ENCODE measurements at places on chromosomes 2 and 18. TPM values are rescaled to one million over a fixed set of nuclear protein-coding genes. Genes with fewer than 3 reads are reported as not detected.

ASB18 gene
- not detected for total RNA-seq

EMILIN1 gene
- total RNA-seq: 1.4 TPM

EPAS1 gene
- total RNA-seq: 392 TPM

ALPP gene
- total RNA-seq: not detected

PPP1R1C gene
- under 0.01 TPM for total RNA-seq

ASPRV1 gene
- total RNA-seq: 0.33 TPM

SOCS6 gene
- total RNA-seq: 29.7 TPM

FHOD3 gene
- under 0.01 TPM for total RNA-seq

SLC11A1 gene
- under 0.01 TPM for total RNA-seq

ACVR1 gene
- total RNA-seq: 21.2 TPM

FAM237A gene
- not detected for total RNA-seq

GKN1 gene
- not detected for total RNA-seq

DSG1 gene
- not detected for total RNA-seq

TUBA4B gene
- total RNA-seq: not detected

CAPN13 gene
- not detected for total RNA-seq

Data from vein endothelial cell (primary cell).